Spinal cord (tissue), 10 donors: ENCODE measurements at places on chromosomes 11 and 22. TPM values are rescaled to one million over a fixed set of nuclear protein-coding genes. Genes with fewer than 3 reads are reported as not detected.

The BIK gene
- total RNA-seq: 0.79 TPM

The OTOG gene
- total RNA-seq: under 0.01 TPM

The TMEM151A gene
- 18.2 TPM for total RNA-seq

The FAM111A gene
- 47.5 TPM for total RNA-seq

The HPX gene
- 0.89 TPM for total RNA-seq

DNA sequence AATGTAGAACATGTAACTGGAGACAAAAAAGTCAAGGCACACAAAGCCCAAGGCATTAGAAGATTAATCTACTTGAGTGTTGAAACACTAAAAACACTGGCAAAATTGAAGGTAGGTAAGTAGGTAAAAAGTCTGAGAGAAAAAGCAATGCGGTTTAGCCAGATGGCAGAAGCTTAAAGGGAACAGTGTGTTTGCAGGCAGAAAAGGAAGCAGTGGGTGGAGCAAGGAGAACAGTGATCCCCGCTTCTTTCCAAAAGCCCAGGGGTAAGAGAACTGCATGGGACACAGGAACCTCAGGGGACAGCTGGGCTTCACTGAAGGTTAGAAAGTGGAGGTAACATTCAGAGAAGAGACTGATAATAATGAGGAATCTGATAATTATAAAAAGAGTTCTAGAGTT is 16.0 kb downstream of the MRE11 start:
- DNase-seq: no peak
- no peak overlapping the region for H3K4me3 ChIP-seq
- H3K36me3 ChIP-seq: peaks cover 13% of the 10 kb centered on the region
- H3K27me3 ChIP-seq: no peaks in the 10 kb centered on the region

DNA sequence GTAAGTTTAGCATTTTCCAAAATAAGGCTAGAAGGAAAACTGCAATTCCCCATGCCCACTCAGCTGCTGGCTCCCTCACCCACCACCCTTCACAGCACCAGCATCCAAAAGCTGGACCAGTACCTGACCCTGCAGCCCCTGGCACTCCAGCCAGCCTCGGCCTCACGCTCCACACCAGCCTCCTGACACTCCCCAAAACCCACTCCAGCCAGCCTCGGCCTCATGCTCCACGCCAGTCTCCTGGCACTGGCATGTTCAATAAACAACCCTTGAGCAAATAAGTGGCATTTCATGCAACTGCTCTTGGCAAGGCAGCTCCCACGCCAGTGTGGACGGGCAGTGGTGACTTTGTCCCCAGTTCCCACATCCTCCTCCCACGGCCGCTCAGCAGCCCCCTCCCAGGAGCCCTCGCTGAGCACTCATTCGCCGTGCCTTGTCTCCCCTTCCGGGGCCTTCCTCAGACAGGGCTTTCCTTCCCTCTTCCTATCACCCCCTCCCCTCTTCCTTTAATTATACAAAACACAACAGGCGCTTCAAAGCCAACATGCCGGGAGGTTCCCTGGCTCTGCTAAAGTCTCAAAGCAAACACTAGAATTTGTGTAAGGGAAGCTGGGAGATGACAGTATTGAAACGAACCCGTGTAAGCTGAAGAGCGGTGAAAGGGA is 6.8 kb downstream of the TOLLIP start:
- peak overlapping the region; percentile 78 for H3K27ac ChIP-seq
- DNase-seq: no peak
- peaks cover 85% of the 10 kb centered on the region for H3K4me1 ChIP-seq
- no peak overlapping the region for H3K4me3 ChIP-seq

- no peaks in the 10 kb centered on the region for H3K27me3 ChIP-seq
- no peaks in the 10 kb centered on the region for H3K36me3 ChIP-seq
- DNase-seq: peak; percentile 79
- peaks cover 35% of the 10 kb centered on the region for H3K4me1 ChIP-seq
- H3K4me3 ChIP-seq: no peak overlapping the region
These were observed 17.0 kb upstream of the KCTD14 start for GRCh38 chr11:78039919-78040671.

GRCh38 chr22:50138988-50139387 is 31.5 kb upstream of the PANX2 start:
- H3K36me3 ChIP-seq: no peaks in the 10 kb centered on the region
- no peak overlapping the region for H3K27ac ChIP-seq
- H3K4me3 ChIP-seq: no peak overlapping the region
- H3K27me3 ChIP-seq: no peaks in the 10 kb centered on the region
- H3K4me1 ChIP-seq: peaks cover 5% of the 10 kb centered on the region

DNA sequence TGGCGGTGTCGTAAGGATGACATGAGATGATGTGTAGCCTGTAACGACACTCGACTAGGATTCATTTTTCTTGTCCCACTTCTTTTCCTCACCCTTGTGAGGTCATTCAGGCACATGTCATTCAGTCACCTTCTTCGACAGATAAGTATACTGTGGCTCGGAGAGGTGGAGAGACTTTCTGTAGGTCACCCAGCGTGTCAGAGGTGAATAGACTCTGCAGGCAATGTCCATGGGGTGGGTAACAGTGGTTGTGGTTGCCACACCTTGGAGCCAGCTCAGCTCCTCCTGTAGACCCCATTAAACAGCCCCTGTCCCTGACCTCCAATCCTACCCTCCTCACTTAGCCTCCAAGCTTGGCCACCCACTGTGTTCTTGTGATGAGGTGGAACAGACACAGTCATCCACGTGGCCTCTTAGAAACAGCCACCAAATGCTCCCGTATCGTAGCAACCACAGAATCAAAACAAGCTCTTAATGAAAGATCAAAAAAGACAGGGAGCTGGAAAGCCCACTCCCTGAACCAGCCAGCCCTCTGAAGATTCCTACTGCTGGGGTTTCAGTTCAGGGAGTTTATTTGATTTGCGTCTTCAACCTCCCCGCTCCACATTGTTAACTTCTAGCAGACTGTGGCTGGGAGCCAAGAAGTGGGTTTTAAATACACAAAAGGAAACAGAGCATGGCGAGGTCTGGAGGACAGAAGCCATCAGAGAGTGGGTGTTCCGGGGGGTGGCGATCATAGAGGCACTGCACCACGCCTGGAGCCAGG is 89.0 kb upstream of the GRK3 start:
- H3K36me3 ChIP-seq: no peaks in the 10 kb centered on the region
- no peaks in the 10 kb centered on the region for H3K27me3 ChIP-seq
- H3K27ac ChIP-seq: peak overlapping the region; percentile 61
- H3K4me3 ChIP-seq: no peak overlapping the region
- DNase-seq: no peak

DNA sequence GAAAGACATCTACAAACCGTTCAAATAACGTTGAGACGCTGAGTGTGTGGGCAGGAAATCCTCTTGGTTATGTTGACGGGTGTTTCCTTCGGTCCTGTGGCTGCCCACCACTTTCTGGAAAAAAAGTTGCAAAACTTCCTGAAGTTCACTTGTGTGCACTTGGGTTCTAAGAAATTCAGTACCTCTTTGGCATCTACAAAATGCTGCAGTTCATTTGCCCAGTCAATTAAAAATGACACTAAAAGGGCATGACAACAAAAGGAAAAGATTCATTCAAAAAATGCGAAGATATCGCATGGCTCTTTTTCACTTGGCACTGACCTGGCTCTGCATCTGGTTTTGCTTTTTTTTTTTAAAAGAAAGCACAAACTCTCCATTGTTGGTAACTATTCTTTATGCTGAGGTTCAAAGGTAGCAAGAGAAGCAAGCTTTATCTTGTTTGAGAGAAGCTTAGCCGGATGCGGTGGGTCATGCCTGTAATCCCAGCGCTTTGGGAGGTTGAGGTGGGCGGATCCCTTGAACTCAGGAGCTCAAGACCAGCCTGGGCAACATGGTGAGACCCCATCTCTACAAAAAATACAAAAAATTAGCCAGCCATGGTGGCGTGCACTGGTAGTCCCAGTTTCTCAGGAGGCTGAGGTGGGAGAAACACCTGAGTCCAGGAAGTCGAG is 10.6 kb upstream of the XBP1 start:
- no peak overlapping the region for H3K4me3 ChIP-seq
- no peaks in the 10 kb centered on the region for H3K27me3 ChIP-seq
- no peak for DNase-seq
- no peak overlapping the region for H3K27ac ChIP-seq

DNA sequence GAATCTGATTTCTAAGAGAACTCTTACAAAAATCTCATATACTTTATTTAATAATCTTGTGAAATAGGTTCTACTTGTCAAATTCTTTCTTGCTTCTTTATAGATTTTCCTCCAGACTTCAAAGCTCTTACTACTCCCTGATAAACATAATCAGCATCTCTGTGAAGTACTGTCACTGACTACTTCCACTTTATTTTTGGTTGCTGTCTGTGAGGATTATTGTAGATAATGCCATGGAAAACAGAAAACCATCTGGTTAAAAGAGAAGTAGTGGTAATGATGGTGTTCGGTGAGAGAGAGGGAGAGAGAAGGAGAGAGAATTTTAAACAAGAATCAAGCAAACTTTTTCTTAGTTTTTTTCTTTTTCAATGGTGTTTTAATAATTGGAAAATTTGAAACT is 152.3 kb downstream of the TMEM135 start:
- no peak for DNase-seq
- no peaks in the 10 kb centered on the region for H3K36me3 ChIP-seq
- no peaks in the 10 kb centered on the region for H3K27me3 ChIP-seq
- H3K27ac ChIP-seq: no peak overlapping the region
- no peaks in the 10 kb centered on the region for H3K4me1 ChIP-seq

GRCh38 chr11:110850846-110851245 is 138.6 kb upstream of the ARHGAP20 start:
- no peak overlapping the region for H3K4me3 ChIP-seq
- no peaks in the 10 kb centered on the region for H3K36me3 ChIP-seq
- H3K27me3 ChIP-seq: no peaks in the 10 kb centered on the region
- H3K27ac ChIP-seq: no peak overlapping the region

- no peak overlapping the region for H3K4me3 ChIP-seq
- no peak for DNase-seq
- no peak overlapping the region for H3K27ac ChIP-seq
- no peaks in the 10 kb centered on the region for H3K27me3 ChIP-seq
- no peaks in the 10 kb centered on the region for H3K4me1 ChIP-seq
These were observed 10.8 kb downstream of the THYN1 start for GRCh38 chr11:134242376-134242775.

DNA sequence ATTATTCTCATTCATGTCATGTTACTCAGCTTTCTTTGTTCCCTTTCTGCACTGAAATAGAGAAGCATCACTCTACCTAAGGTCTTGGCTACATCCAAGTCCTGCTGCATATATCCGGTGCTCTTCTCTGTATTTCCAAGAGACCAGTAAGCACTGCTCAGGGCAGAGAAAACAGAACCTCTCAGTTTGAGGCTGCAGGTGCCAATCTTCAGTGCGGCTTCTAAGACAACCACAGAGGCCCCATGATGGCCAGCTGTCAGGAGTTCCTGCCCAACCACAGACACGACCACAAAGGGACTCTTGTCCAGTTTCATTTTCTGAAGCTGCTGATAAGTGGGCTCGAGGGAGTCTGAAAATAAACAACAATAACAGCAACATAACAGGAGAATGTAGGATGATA is 378.4 kb upstream of the PITPNB start:
- no peaks in the 10 kb centered on the region for H3K36me3 ChIP-seq
- no peaks in the 10 kb centered on the region for H3K27me3 ChIP-seq
- no peak overlapping the region for H3K4me3 ChIP-seq
- peak; percentile 17 for DNase-seq
- no peak overlapping the region for H3K27ac ChIP-seq

GRCh38 chr11:65113361-65113756 is 1.7 kb downstream of the TM7SF2 start:
- peaks cover 76% of the 10 kb centered on the region for H3K36me3 ChIP-seq
- H3K27ac ChIP-seq: peak overlapping the region; percentile 78
- peak; percentile 26 for DNase-seq
- peaks cover 75% of the 10 kb centered on the region for H3K4me1 ChIP-seq
- H3K4me3 ChIP-seq: peak overlapping the region; percentile 77

DNA sequence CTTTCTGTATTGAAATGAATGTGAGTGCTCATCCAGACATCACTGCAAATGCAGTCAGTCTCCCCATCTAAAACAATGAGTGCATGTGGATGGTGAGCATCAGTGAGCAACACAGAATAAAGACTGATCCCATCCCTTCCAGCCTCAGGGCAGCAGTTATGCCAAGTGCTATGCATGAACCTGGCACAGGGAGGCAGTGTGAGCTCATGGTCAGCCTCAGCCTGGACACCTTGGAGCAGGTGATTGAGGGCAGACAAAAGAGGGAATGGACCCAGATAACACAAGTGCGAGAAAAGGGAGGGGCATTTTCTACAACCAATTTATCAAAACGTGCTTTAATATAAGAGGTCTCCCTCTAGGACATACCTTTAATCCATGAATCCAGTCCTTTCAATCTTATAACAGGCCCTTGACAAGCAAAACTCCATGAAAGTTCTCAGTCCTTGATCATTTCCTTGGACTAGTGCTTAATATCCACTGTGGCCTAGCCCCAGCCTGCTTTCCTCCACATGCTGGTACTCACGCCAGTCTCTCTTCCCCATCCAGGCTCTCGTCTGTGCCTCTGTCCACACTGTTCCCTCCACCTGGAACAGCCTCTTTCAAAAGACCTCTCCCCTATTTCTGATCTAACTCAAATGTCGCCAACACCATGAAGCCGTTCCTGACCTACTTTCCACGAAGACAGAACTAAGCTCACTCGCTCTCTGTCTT is 50.5 kb upstream of the LRRC55 start:
- no peaks in the 10 kb centered on the region for H3K27me3 ChIP-seq
- peak; percentile 45 for DNase-seq
- no peak overlapping the region for H3K4me3 ChIP-seq
- H3K4me1 ChIP-seq: no peaks in the 10 kb centered on the region
- no peaks in the 10 kb centered on the region for H3K36me3 ChIP-seq

DNA sequence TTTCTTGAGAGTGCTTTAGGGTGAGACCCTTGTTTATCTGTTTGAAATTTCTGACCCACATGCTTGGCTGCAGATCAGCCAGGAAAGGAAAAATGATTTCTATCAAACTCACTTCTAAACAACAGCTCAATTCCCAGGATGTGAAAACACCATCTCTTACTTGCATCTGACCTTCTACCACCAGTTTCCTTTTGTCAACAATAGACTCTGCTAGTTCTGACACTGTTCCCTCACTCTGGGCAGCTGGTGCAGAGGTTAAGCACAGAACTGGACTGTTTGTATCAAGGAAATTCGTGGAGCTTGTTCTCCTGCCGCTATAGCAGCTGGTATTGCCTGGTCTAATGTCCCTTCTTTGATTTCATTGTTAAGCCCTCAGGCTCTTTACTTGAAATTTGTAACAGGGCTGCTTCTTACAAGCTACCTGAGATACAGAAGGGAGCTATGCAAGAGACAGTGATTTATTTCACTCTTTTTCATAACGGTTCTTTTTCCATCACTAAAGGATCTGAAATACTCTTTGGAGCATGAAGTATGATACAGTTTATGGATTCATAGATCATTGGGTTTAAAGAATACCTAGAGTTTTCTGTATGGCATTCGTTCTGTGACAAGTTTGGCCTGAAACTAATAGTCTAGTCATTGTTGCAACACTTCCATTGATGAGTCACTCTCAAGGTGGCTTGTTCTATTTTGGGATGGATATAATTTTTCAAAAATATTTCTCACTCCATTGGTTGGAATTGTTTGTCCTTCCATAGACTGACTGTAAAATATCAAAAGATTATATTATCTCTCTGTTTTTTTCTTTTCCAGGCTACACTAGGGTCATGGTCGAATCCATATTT is 178.2 kb upstream of the ZC3H12C start:
- H3K36me3 ChIP-seq: no peaks in the 10 kb centered on the region
- H3K4me3 ChIP-seq: no peak overlapping the region
- DNase-seq: no peak
- no peaks in the 10 kb centered on the region for H3K27me3 ChIP-seq
- H3K27ac ChIP-seq: no peak overlapping the region

GRCh38 chr11:122202161-122202950 is 86.3 kb upstream of the BLID start:
- peak overlapping the region; percentile 64 for H3K4me3 ChIP-seq
- peaks cover 14% of the 10 kb centered on the region for H3K4me1 ChIP-seq
- H3K27me3 ChIP-seq: no peaks in the 10 kb centered on the region
- H3K36me3 ChIP-seq: no peaks in the 10 kb centered on the region
- DNase-seq: peak; percentile 30
- H3K27ac ChIP-seq: peak overlapping the region; percentile 78
